ENCODE measurements at places on chromosomes 16 and 17. TPM values are rescaled to one million over a fixed set of nuclear protein-coding genes. Genes with fewer than 3 reads are reported as not detected.

The SERPINF2 gene
- 2.2 TPM for total RNA-seq

DNA sequence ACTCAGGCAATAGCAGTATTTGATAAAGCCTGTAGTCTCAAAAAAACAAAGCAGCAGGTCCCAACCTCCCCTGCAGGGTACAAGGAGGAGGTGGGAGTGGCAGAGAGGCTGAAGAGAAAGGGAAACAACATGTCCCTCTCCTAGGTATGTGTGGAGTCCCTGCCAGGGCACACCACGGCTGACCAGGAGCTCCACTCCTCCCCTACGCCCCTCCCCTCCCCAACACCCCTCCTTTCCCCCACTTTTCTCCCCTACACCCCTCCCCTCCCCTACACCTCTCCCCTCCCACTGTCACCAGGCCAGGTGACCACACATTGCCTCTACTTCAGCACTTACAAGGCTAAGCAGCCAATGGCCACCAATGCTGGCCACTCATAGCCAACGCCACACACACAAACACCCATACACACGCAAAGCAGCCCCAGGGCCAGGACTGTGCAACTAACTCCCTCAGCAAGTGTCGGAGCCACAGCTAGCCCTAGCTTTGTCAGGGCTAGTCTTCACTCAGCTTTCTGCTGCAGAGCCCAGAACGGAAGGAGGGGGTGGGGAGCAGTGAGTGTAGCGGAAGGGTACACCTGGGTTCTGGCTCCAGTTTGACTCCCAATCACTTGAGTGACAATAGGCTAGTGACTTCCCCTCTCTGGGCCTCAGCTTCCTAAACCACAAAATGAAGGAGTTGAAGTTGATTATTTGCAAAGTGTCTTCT, 8.2 kb downstream of the CAVIN1 start:
- no peak for DNase-seq

- DNase-seq = no peak
Observed at GRCh38 chr16:86953631-86954391, 363.4 kb downstream of the C16orf95 start.

DNA sequence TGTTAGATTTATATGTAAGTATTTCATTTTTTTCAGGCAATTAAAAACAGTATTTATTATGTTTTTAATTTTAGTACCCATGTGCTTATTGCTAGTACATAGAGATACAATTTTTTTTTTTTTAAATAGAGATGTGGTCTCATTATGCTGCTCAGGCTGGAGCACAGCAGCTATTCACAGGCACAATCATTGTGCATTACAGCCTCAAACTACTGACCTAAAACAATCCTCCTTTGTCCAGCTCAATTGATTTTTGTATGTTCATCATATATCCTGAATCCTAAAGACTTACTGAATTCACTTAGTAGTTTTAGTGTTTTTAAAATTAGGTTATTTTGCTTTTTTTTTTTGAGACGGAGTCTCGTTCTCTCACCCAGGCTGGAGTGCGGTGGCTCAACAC, 26.3 kb downstream of the SPECC1 start:
- no peak for DNase-seq

- peak; percentile 2 for DNase-seq
Observed at GRCh38 chr16:11915114-11915643, 577 bp downstream of the GSPT1 start.

GRCh38 chr16:59783191-59783590, 1049.1 kb upstream of the GOT2 start:
- DNase-seq = peak; percentile 41

GRCh38 chr17:28717578-28718332, at the start of gene RAB34:
Gene RAB34, minus strand, starts transcription at chr17:28717868. Its CDS starts 602 bp downstream, at chr17:28717266.
- peak; percentile 80 for DNase-seq

DNA sequence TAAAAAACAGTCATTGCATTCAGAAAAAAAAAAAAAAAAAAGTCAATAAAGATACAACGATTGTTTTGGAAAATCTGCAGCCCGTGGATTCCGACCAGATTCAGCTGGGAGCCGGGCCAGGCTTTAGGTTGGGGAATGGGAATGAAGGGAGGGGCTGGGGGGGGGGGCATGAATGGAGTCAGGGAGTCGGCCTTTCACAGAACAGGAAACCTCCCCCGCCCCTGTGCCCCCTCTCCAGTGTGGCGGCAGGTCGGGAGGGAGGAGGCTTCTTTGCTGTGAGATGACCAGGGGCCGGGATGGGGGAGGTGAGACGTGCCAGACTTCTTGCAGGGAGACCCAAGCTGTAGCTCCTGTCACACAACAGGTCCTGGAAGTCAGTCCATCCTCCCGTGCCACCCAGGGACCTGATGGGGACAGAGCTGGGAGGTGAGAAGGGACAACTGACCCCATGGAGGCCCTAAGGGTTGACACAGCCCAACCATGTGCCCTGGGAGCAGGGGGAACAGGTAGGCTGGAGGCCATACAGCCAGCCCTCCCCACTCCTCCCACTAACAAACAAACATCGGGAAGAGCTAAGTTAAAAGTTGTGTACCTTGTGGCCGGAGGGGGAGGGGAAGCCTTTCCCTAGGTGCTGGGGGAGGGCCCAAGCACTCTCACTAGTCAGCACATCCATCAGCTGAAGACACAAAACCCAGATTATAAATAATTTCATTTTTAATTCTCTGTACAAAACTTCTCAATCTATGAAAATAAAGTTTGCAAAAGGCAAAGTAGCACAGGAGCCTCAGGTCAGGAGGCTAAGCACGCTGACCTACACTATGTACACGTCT, 25.2 kb downstream of the SREBF1 start:
- DNase-seq = peak; percentile 43

DNA sequence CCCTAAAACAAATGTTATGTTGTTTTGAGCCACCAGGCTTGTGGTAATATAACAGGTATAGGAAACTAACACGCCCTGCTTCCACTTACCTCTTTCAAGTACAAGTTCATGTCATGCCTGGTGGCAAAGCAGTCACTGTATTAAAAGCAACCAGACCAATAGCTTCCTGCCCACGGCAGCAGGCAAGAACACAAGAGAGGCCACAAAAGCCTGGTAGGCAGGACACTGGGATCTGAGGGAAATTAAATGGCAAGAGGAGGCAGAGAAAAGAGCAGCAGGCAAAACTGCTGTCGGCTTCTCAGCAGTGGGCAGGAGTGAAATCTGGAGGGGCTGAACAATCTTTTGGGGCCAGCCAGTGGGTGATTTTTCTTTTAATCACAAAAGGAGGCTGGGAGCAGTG, 2.2 kb downstream of the CYTH1 start:
- DNase-seq = no peak

DNA sequence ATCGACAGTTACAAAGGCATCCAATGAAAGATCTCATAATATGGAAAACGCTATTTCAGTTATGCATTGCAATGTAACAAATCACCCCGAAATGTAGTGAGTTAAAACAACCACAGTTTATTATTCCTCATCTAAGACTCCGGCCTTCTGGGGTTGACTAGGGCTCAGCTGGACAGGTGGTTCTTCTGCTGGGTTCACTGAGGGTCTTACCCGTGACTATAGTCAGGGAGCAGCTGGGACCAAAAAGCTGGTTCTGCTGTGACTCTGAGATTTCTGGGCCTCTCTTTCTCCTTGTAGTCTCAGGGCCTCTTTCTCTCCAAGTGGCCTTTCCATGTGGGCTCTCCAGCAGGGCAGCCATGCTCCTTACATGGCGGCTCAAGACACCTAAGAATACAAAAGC, 196.0 kb downstream of the IRX3 start:
- DNase-seq = no peak

- DNase-seq = no peak
Observed at GRCh38 chr17:78272914-78273258, 41.5 kb downstream of the TMEM235 start.

- DNase-seq = no peak
Observed at GRCh38 chr16:49050607-49051006, 231.0 kb downstream of the CBLN1 start.

DNA sequence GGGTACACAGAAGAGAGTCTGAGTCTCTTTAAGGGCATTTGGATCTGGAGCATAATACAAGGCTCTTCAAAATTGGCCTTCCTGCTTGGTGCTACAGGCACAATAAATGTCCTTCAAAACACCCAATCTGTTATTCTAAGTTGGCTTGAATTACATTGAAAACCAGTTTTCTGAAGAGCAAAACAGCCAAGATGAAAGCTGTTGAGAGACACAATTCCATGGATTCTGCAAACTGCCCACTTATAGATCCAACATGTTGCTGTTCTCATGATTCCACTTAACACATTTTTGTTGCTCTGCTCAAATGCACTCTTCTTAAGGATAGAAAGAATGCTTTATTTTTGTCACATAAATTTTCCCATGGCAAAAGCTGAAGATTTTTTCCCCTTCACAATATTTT, 525.9 kb upstream of the CDH8 start:
- no peak for DNase-seq

All from PC-3 (cell line).